HCT116 (cell line): ENCODE measurements at places on chromosomes 4 and X.

DNA sequence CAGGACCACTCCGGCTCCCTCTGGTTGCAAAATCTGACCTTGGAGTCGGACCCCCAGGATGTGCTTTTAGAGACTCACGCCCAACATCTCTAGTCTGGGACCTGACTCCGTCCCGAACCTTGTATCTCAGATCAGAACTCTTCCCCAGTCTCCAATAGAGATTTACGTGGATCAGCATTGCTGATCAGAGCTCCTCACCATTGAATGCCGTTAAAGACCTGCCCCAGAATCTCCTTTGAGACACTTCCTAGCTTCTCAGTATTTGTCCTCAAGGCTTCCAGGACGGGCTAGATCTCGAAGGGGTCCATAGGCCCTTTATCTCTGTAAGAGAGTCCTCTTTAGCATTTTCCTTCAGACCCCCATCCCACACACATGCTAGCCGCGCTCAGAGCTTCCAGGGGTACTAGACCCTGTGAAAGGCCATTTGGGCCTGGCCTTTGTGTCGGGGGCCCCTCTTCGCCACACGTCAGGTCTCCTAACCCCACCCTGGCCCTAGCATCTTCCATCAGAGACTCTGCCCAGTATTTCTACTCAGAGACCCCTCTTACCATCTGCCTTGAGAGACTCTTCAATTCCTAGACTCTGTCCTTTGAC, 662 bp downstream of the UBA1 start:
- peaks cover 26% of the 10 kb centered on the region; the same call in 1 of the 2 replicates for H3K4me1 ChIP-seq
- no peaks in the 10 kb centered on the region for H3K27me3 ChIP-seq
- H3K27ac ChIP-seq: peak overlapping the region; percentile 83

DNA sequence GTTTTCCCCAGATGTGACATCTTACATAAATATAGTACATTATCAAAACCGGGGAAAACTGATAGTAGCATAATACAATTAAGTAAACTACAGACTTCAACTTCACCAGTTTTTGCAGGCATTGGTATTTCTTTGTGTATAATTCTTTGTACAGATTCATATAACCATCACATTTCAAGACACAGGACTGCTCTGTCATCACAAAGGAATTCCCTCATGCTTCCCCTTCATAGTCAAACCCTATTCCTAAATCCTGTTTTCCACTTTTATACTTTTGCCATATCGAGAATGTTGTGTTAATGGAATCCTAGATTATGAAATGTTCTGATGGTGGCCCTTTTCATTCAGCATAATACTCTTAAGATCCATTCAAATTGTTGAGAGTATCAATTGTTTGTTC, 36.0 kb downstream of the STIM2 start:
- no peaks in the 10 kb centered on the region for H3K36me3 ChIP-seq
- H3K27me3 ChIP-seq: no peaks in the 10 kb centered on the region
- no peaks in the 10 kb centered on the region for H3K4me1 ChIP-seq
- no peak for DNase-seq

- no peak overlapping the region for H3K4me3 ChIP-seq
- H3K27me3 ChIP-seq: no peaks in the 10 kb centered on the region
- no peaks in the 10 kb centered on the region for H3K36me3 ChIP-seq
- no peak overlapping the region for H3K27ac ChIP-seq
Measured at GRCh38 chrX:68735266-68735665, 87.8 kb downstream of the STARD8 start.

GRCh38 chrX:50726296-50726695, 87.7 kb downstream of the SHROOM4 start:
- DNase-seq: no peak
- no peak overlapping the region for H3K4me3 ChIP-seq
- H3K27me3 ChIP-seq: no peaks in the 10 kb centered on the region
- no peaks in the 10 kb centered on the region for H3K4me1 ChIP-seq

GRCh38 chr4:45350438-45350837, 624.1 kb upstream of the GNPDA2 start:
- DNase-seq: no peak
- no peaks in the 10 kb centered on the region for H3K4me1 ChIP-seq
- H3K36me3 ChIP-seq: no peaks in the 10 kb centered on the region

- no peak overlapping the region for H3K4me3 ChIP-seq
- no peaks in the 10 kb centered on the region for H3K36me3 ChIP-seq
- no peak overlapping the region for H3K27ac ChIP-seq
- no peaks in the 10 kb centered on the region for H3K27me3 ChIP-seq
Measured at GRCh38 chr4:24935856-24936255, 23.0 kb upstream of the CCDC149 start.

- no peak for DNase-seq
- H3K27ac ChIP-seq: no peak overlapping the region
- no peaks in the 10 kb centered on the region for H3K36me3 ChIP-seq
- H3K4me1 ChIP-seq: no peaks in the 10 kb centered on the region
- no peaks in the 10 kb centered on the region for H3K27me3 ChIP-seq
Measured at GRCh38 chr4:11341337-11342043, 87.2 kb downstream of the HS3ST1 start.

GRCh38 chrX:119729408-119730201, 28.8 kb upstream of the SOWAHD start:
- H3K36me3 ChIP-seq: no peaks in the 10 kb centered on the region
- peak; percentile 54 for DNase-seq
- no peak overlapping the region for H3K4me3 ChIP-seq
- H3K27ac ChIP-seq: no peak overlapping the region

DNA sequence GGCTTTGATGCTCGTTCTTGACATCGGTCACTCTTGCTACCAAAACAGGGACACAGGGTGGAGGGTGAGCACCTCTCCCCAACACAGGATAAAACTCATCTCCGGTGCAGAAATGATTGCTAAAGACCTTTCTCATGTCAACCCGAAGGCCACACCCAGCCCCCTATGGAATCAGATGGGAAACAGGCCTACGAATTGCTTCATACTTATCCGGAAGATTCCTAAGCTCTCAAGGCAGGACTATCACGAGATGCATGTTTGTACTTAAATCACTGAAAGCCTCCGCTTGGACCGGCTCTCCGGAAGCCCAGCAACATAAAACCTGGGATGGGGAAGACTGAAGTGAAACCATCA, 74.9 kb downstream of the MTMR1 start:
- no peak overlapping the region for H3K27ac ChIP-seq
- no peaks in the 10 kb centered on the region for H3K27me3 ChIP-seq
- DNase-seq: no peak
- no peak overlapping the region for H3K4me3 ChIP-seq
- H3K4me1 ChIP-seq: no peaks in the 10 kb centered on the region
- no peaks in the 10 kb centered on the region for H3K36me3 ChIP-seq

- peaks cover 4% of the 10 kb centered on the region; the same call in 1 of the 2 replicates for H3K4me1 ChIP-seq
- no peak for DNase-seq
- no peak overlapping the region for H3K4me3 ChIP-seq
- no peaks in the 10 kb centered on the region for H3K27me3 ChIP-seq
- H3K36me3 ChIP-seq: no peaks in the 10 kb centered on the region
Measured at GRCh38 chr4:187016101-187016500, 292.4 kb upstream of the FAT1 start.

DNA sequence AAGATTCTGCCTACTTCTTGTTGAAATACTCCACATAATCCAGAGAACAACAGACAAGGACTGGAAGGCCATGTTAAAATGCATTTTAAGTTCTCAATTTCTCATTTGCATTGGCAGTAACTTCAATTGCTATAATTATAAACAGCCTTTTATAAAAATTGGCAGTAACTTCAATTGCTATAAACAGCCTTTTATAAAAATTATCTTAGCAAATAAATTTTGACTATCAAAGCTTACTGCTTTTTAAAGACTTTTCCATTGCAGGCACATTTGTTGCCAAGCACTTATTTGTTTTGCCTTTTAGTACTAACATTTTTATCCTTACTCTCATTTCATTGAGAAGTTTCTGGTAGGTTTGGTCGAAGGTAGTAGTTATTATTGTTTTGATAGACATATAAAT, 17.8 kb downstream of the SCFD2 start:
- no peaks in the 10 kb centered on the region for H3K27me3 ChIP-seq
- no peak for DNase-seq
- no peak overlapping the region for H3K27ac ChIP-seq
- no peak overlapping the region for H3K4me3 ChIP-seq
- no peaks in the 10 kb centered on the region for H3K4me1 ChIP-seq
- no peaks in the 10 kb centered on the region for H3K36me3 ChIP-seq

DNA sequence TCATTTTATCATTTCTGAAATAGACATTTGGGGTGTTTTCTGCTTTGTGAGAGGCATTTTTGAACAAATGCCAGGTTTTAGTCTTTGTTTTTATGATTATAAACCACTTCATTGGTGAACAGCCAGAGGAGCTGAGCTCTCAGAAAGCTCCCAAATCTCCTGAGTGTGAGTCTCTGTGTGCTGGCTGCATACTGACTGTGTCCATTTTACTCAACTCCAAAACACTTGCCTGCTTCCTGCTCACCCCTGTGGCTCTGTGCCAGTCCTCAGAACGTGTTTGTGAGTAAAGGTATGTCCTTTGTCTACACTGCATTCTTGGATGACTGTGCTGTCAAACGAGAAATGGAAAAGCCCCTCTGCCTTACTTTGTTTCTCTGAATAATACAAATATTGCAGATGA, 5.4 kb upstream of the LRAT start:
- H3K27ac ChIP-seq: no peak overlapping the region
- no peak overlapping the region for H3K4me3 ChIP-seq
- peaks cover 9% of the 10 kb centered on the region for H3K4me1 ChIP-seq

GRCh38 chrX:45479835-45480422, 279.3 kb upstream of the DIPK2B start:
- H3K27me3 ChIP-seq: no peaks in the 10 kb centered on the region
- peaks cover 18% of the 10 kb centered on the region for H3K4me1 ChIP-seq
- H3K36me3 ChIP-seq: no peaks in the 10 kb centered on the region
- no peak overlapping the region for H3K4me3 ChIP-seq

DNA sequence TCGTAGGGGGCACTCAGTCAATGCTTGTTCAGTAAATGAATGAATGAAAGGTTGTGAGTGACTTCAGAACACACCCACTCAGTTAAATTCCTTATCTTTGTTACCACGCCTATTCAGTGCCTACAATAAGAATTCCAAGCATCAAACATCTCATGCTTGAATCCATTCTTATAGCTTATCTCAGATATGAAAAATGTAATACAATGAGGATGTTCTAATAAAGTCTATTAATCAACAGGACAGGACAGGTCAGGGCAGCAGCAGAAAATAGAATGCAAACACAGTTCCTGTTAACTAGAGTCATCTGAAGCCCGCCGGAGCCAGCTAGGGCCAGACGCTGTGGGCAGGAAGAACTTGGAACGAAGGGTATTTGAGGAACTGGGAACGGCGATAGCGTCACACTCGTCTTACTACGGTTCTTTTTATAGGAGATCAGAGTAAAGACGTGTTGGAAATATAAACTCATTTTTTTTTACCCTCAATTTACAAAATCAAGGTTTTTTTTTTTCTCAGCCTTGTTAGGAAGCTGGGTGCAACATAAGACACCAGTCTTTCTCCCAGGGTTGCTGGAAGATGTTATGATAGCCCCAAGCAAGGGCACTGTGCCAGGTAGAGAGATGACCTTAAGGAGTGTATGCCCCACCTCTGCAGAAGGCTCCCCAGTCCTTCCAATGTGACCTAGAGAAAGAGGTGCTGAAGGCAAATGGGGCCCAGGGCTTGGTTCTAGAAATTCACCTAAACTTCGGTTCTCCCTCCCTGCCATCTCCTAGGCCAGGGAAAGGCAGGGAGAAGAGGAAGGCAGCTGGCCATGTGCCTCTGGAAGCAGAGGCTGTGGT, 48.3 kb downstream of the SEL1L3 start:
- no peak overlapping the region for H3K27ac ChIP-seq
- H3K27me3 ChIP-seq: no peaks in the 10 kb centered on the region

DNA sequence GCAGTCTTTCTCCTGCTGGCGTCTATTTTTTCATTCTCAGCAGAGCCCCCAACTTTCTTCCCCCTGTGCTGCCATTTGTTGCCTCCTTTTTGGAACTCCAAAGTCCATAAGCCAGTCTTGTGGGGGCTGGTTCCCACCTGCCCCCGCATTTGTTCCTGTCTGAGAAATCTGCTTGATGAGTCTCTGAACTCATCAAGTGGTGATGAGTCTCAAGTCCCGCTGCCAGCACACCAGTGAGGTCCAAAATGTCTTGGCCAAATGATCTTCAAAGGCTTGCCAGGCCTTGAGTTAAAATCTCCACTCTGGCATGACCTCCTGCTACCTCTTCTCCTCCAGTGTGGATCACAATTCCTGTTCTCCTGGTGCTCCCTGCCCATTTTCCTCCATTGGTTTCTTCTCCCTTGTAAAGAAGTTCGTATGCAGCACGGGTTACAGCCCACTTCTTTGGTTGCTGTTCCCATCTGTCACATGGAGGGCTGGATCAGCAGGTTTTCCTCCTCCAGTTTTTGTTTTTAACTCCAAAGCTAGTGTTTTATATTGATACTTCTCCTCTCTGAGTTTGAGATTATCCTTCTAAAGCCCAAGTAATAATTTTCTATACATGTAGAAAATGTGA, 72.7 kb upstream of the LIMCH1 start:
- no peaks in the 10 kb centered on the region for H3K4me1 ChIP-seq
- H3K27me3 ChIP-seq: no peaks in the 10 kb centered on the region
- H3K36me3 ChIP-seq: no peaks in the 10 kb centered on the region
- no peak overlapping the region for H3K4me3 ChIP-seq

DNA sequence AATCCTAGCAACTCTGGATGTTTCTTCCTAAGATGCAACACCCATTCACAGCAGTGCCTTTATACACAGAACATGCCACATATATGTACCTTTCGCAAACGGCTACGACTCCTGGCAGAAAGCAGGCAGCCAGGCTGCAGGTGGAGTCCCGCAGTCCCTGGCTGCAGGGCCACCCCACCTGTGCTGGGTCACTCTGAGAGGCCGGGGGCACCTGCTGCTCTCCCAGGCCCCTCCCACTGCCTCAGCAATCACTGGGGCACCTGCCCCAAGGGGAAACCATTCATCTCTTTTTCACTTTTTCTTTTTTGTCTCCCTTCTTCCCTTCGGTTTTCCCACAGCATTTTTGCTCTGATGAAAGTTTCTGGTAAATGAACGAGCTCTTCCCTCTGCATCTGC, 28.0 kb downstream of the RNF212 start:
- no peak overlapping the region for H3K4me3 ChIP-seq
- H3K4me1 ChIP-seq: no peaks in the 10 kb centered on the region
- no peak overlapping the region for H3K27ac ChIP-seq
- H3K36me3 ChIP-seq: no peaks in the 10 kb centered on the region

- H3K27ac ChIP-seq: no peak overlapping the region
- no peak for DNase-seq
- H3K36me3 ChIP-seq: no peaks in the 10 kb centered on the region
Measured at GRCh38 chr4:56317749-56318148, 69.5 kb downstream of the AASDH start.
